ENCODE measurements at places on chromosomes 16 and 17.

DNA sequence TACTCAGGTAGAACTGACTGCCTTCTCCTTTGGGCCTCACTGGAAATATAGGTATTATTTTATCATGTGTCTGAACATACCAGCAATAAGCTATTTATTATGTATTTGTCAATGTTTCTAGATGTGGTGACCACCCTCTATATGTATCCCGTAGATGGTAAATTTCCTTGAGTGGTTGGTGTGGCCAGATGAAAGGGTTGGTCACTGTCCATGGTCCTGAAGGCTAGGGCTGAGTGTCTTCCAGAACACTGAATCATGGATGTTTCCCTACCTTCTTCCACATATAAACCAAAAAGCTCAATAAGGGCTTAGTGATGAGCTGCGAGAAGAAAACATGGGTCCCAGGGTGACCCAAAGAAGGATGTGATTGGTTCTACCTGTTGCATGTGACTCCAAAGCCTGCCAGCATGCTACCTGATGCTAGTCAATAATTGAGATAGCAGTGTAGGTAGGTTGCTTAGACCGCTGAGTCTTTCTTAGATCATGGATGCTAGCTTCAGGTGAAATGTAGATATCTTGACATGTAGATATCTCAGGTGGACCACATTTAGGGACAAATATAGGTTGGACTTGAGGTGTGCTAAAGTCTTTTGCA lies 150.3 kb downstream of the ASIC2 start:
- DNase-seq: peak; percentile 57

- peak; percentile 96 for DNase-seq
Measured at GRCh38 chr17:14308965-14309879, 8.3 kb downstream of the HS3ST3B1 start.

DNA sequence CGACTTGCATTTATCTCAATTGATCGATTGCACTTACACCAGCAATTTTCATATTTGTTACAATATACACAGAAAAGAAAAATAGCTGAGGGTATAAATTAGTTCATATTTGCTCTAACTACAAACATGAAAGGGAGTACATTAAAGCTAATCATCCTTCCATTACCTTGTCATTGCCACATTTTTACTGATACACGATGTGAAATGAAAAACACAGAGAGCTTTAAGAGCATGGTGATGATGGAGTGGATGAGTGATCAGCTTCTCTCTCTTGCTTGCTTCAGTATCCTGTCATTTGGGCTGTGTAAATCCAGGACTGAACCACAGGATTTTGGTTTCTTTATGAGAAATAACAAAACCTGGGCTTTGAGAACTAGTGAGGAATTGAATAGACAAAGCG lies 1207.5 kb upstream of the GOT2 start:
- no peak for DNase-seq

- no peak for DNase-seq
Measured at GRCh38 chr16:89779231-89779908, 37.1 kb downstream of the FANCA start.

DNA sequence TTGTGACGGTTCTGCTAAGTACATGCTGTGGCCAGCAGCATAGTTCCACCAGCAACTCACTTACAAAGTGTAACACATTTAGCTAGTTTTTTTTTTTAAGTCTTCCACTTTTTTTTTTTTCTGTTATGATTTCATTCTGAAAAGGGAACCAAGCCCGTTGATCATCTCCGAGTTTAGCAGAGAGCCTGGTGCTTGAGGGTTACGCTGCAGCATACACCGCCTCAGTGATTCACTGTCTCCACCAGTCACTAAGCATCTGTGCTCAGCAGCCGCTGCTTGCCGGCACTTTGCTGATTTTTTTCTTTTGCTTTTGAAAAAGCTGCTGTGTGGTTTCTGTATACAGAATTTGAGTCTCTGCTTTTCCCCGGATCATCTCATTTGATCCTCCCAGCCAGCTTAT lies 194.5 kb upstream of the CDH13 start:
- no peak for DNase-seq

- DNase-seq: no peak
Measured at GRCh38 chr16:78256686-78257375, 157.4 kb downstream of the WWOX start.

GRCh38 chr17:59149051-59149450 lies 5.9 kb downstream of the SKA2 start:
- DNase-seq: no peak

DNA sequence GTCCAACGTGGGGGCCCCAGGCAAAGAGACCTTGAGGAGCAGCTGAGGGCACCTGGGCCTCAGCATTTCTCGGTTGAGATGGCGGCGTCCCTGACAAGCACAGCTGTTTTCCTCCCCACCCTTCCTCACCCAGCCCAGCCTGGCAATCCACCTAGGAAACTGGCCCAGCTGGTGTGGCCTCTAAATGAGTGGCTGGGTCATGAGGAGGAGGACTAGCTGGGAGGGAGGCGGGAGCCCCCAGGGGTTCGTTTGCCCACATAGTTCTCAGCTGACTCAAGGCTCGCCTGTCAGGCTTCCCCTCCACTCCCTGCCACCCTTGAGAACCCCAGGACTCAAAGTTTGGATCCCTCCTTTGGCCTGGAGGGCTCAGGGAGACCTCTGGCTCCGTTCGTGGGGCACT lies 5.9 kb downstream of the RNF222 start:
- DNase-seq: no peak

DNA sequence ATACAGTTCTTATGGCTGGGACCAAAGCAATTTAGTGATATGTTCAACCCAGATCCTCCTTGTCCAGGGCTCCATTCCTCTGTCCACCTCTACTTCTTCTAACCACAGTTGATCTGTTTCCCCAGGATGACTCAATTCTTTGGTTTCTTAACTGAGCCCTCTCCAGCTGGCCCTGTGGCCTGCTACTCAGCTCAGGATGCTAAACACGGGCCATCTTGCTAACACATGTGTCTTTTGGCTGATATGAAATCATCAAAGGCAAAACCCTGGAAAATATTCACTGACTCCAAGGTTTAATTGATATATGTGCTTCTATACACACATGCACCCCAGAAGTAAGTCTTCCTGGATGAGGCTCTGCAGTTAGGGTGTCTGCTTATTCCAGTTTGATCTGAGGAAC lies 43.8 kb downstream of the SHISA6 start:
- DNase-seq: no peak

DNA sequence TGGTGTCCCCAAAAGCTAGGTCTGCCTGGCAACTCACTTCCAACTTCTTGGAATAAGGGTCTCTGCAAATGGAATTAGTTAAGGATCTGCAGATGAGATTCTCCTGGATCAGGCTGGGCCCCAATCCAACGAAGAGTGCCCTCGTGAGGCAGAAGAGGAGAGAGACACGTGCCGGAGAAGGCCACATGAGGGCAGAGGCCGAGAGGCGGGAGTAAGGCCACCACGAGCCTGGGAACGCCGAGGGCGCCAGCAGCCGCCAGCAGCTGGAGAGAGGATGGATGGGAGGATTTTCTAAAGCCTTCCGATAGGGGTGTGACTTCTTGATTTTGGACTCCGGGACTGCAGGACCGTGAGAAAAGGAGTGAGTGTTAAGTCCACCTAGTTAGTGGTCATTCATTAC lies 76.3 kb downstream of the JPH3 start:
- no peak for DNase-seq

GRCh38 chr16:89701425-89702406 lies at the start of gene SPATA2L:
Gene SPATA2L (minus strand): TSS chr16:89701705. CDS start chr16:89701232, 473 bp downstream.
- DNase-seq: peak; percentile 84

- no peak for DNase-seq
Measured at GRCh38 chr16:11871193-11871592, 19.9 kb upstream of the RSL1D1 start.

- DNase-seq: no peak
Measured at GRCh38 chr17:21077281-21077680, 34.5 kb upstream of the USP22 start.

DNA sequence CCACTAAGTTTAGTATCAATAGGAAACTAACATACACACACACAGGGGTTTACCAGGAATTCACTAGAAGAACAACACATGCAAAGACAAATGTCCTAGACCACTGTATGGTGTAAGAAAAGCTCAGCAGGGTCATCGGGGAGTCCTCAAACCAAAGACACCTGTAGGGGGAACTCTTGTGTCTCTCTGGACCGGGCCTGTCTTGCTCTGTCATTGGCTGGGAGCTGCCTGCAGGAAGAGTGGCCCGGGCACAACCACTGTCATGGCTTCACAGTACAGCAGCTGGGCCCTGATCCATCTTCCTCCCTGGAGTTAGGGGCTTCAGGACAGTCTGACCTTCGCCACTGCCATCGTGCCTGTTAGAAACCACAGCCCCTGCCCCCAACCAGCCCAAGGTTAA lies 263.6 kb upstream of the DYNLRB2 start:
- DNase-seq: no peak

GRCh38 chr17:69853541-69854224 lies 221.3 kb upstream of the KCNJ16 start:
- DNase-seq: no peak

DNA sequence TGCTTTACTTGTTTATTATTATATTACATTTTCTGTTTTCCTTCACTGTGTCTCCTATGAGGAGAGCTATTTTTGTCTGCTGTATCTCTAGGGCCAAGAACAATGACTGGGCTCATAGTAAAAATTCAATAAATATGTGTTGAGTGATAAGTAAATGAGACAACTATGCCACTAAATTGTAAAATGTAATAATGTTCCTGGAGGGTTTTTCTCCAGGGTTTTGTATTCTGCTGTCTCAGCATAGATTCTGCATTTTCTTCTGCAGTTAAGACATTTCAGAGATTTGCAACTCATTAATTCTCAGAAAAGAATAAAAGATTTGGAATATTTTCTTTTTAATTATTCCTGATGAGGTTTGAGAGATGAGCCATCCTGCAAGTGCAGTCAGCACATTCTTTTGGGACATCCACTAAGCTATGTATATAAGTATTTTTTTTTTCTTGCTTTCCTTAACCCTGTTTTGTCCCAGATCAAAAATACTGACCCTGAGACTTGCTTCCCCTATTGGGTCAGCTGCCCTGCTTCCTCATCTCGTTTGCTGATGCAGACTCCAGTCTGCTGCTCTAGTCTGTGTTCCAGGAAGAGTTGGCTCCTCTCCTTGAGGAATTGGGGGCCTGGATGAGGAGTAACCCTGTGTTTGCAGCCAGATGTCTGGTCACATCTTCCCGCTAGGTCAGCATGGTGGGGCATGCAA lies 122.9 kb downstream of the ABCA8 start:
- DNase-seq: no peak

- no peak for DNase-seq
Measured at GRCh38 chr16:79703066-79703465, 102.5 kb upstream of the MAF start.

DNA sequence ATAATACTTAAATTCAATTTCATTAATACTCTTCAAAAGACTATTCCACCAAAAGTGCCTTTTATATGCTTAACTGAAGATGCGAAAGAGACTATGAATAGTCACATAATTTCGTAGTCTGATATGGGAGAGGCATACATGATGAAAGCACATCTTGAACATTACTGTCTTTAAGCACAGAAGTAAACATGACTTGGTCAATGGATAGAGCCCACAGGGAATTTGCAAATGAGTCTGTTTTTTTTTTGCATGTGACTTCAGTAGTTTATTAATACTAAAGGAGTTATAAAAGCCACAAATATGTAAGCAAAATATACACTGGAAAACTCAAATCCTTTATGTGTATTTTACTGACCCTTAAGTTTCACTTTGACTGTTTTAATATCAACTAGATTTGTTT lies 15.9 kb downstream of the ADPRM start:
- no peak for DNase-seq

DNA sequence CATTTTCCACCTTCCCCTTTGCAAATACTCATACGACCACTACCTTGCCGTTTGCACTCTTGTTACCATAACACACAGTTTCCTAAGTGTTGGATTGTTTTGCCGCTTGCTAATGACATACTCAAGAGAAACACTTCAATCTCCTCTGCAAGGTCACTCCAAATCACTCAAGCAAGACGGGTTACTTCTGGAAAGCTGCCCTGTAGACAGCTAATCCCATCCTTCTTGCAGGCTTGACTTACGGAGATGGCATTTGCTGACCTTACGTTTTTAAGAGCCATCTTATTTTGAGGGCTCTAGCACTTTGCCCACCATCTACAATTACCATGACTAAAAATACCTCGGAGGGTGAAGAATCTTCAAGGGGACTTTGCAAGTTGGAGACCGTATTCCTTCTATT lies 46.2 kb downstream of the MYH3 start:
- no peak for DNase-seq

GRCh38 chr16:4693956-4694641 lies 737 bp downstream of the NUDT16L1 start:
- DNase-seq: no peak

DNA sequence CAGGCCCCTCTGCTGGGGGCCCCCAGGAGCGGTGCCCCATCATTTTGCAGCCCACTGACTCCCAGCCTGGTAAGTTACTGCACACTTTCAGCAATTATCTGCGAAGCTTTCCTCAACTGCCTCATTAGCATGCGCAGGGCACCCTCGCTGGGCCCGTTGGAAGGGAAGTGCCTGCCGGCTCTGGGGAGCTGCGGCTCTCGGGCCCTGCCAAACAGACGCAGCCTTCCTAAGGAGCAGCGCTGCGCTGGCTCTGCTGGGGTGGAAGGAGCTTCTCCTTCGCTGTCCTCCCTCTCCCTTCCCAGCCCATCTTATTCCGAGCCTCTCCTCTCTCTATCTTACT lies 71.0 kb downstream of the RBBP6 start:
- DNase-seq: no peak

- no peak for DNase-seq
Measured at GRCh38 chr16:14307527-14308367, 236.6 kb downstream of the MRTFB start.

- DNase-seq: no peak
Measured at GRCh38 chr16:27566417-27566816, 16.5 kb downstream of the KATNIP start.

DNA sequence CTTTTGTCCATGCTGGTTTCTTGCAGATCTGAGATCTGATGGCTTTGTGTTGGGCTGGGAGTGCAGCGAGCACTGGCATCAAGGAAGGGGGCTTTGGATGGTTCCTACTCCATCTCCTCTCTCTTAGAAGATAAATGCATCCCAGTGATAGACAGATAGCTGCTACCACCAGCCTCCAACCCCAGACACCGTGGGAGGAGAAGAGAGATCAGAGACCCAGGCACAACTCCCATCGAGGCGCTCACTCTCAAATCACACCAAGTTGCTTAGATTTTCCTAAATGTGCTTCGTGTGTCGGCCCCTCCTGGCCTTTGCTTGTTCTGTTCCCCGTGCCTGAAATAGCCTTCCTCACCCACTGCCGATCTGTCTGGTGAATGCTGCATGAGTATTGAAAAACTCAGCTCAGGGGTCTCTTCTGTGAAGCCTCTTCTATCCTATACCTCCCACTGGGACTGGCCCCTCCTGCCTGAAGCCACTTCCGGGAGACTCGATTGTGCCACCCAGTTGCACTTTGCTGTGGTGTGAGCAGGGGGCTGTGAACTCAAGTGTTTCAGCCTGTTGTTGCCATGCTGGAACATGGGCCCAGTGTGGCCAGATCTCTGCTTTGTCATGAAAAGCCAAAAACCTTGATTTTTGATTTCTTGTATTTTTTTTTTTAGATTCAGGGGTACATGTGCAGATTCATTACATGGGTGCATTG lies 242.7 kb downstream of the GSG1L start:
- no peak for DNase-seq

DNA sequence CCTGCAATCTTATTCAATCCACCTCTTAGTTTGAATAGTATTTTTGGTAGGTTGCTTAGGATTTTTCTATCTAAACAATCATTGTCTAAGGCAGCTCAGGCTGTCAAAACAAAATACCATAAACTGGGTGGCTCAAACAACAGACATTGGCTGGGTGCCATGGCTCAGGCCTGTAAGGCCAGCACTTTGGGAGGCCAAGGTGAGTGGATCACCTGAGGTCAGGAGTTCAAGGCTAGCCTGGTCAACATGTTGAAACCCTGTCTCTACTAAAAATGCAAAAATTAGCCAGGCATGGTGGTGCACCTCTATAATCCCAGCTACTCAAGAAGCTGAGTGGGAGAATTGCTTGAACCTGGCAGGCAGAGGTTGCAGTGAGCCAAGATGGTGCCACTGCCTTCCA lies 126.7 kb downstream of the CYLD start:
- DNase-seq: no peak

Data from left forelimb (tissue), 1 donor.